ENCODE measurements at places on chromosomes 13 and 19. TPM values are rescaled to one million over a fixed set of nuclear protein-coding genes. Genes with fewer than 3 reads are reported as not detected.

- H3K27me3 ChIP-seq, result no peaks in the 10 kb centered on the region
- DNase-seq, result peak; percentile 66
- H3K27ac ChIP-seq, result no peak overlapping the region
- peaks cover 50% of the 10 kb centered on the region for H3K36me3 ChIP-seq
Observed at GRCh38 chr19:19327672-19328071, 7.0 kb downstream of the MAU2 start.

DNA sequence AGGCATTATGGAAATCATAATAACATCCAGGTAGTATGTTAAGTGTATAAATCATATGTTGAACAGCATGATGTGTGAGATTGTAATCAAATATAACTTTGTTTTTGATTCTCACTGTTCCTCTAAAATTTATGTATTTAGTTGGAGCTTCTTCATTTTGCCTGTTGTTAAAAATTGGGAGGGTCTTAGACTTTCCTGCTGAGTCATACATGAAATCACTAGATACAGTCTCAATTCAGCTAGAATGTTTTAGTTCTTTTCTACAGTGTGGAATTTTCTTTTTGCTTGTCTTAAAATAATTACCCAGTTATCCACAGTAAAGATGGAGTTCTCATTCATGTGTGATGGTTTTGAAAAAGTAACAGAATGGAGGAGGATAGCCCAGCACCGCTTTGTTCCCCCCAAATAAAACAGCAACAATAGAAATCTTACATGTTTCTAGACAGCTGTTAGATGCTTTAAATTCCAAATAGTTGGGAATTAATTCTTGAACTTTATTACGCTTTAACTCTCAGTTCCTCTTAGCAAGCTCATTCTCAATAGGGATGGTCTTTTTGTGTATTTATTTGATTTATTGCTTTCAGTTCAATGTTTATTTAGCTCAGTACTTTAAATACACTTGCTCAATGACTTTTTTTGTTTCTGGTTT, 109.5 kb downstream of the PDS5B start:
- H3K36me3 ChIP-seq, result no peaks in the 10 kb centered on the region
- no peak for DNase-seq

GRCh38 chr13:48562296-48563066, 29.6 kb upstream of the RCBTB2 start:
- H3K27ac ChIP-seq, result no peak overlapping the region
- H3K4me1 ChIP-seq, result peaks cover 12% of the 10 kb centered on the region
- no peaks in the 10 kb centered on the region for H3K27me3 ChIP-seq
- no peak for DNase-seq
- no peak overlapping the region for H3K4me3 ChIP-seq

DNA sequence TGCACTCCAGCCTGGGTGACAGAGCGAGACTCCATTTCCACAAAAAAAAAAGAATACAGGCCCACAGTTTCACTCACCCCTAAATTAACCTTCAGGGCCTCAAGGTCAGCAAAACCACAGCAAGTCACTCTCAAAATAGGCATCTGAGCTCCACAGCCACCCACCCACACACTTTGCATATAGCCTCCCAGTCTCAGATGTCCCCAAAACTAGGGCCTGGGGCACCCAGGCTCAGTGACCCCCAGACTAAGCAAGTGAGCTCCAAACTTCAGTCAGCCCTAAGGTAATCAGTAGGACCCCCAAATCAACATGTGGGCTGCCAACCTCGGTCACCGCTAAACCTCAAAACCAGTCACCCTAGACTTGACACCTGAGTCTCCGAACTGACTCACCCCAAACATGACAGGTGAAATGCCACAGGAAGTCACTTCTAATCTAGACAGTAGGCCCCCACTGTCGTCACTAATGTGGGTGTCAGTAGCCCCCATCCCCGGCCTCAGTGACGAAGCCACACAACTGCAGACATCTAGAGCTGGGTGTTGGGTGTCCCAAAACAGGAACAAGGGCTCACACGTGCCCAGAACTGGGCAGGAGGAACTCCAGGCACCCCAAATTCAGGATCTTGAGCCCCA, 13.9 kb downstream of the RABAC1 start:
- H3K27ac ChIP-seq, result no peak overlapping the region
- DNase-seq, result no peak
- H3K4me1 ChIP-seq, result no peaks in the 10 kb centered on the region
- no peaks in the 10 kb centered on the region for H3K27me3 ChIP-seq

- no peak overlapping the region for H3K4me3 ChIP-seq
- no peaks in the 10 kb centered on the region for H3K4me1 ChIP-seq
- no peaks in the 10 kb centered on the region for H3K27me3 ChIP-seq
- no peaks in the 10 kb centered on the region for H3K36me3 ChIP-seq
Observed at GRCh38 chr19:29171525-29171924, 41.4 kb downstream of the UQCRFS1 start.

DNA sequence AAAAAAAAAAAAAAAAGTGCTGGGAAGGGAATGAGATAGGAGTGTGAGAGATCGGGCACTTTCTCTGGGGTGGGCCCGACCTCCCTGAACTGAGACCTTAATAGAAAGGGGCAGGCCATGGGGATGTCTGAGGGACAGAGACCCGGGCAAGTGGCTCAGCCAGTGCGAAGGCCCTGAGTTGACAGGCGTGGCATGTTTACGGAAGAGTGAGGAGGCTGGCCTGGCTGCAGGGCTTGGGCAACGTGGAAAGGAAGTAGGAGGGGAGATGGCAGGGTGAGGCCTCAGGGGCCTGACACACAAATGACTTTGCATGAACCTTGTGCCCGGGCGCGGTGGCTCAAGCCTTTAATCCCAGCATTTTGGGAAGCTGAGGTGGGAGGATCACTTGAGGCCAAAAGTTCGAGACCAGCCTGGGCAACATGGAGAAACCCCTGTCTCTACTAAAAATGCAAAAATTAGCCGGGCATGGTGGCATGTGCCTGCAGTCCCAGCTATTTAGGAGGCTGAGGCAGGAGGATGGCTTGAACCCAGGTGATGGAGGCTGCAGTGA, 13.9 kb downstream of the FCHO1 start:
- H3K27me3 ChIP-seq, result no peaks in the 10 kb centered on the region
- H3K36me3 ChIP-seq, result no peaks in the 10 kb centered on the region
- peaks cover 6% of the 10 kb centered on the region for H3K4me1 ChIP-seq
- no peak overlapping the region for H3K4me3 ChIP-seq
- H3K27ac ChIP-seq, result no peak overlapping the region

DNA sequence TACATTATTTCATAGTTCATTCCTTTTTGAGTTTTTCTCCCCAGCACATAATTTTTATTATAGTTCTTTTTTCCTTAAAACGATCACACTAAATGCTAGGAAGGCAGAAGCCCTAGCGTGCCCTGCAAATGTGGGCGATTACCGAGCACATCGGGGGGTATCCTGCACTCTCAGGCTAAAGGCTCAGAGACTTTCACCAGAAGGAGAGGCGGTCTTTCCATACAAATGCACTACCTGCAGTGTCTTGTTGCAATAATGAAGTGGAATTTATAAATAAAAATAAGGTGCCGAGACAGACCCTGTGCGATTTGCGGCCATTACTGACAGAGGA, 29.3 kb upstream of the SPACA7 start:
- H3K27me3 ChIP-seq, result no peaks in the 10 kb centered on the region
- H3K27ac ChIP-seq, result no peak overlapping the region
- no peaks in the 10 kb centered on the region for H3K36me3 ChIP-seq
- H3K4me3 ChIP-seq, result no peak overlapping the region

DNA sequence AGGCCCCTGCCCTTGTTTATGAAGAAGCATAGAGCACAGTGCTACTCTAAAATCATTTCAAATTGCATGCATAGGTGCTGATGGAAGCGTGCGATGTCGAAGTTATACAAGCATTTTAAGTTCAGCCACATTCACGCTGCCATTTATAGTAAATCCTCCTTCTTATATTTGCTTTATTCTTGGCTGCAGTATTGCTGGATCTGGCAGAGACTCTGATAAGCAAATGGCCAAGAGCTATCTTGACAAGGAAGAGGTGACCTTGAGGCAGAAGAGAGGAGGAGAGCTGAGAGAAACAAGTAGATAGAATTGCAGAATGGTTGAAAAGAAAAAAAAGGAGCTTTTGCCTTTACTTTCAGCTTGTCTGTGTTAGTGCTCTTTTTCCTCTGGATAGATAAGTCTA, 18.9 kb upstream of the MYO16 start:
- no peak overlapping the region for H3K27ac ChIP-seq
- H3K4me3 ChIP-seq, result no peak overlapping the region
- DNase-seq, result no peak
- no peaks in the 10 kb centered on the region for H3K27me3 ChIP-seq
- no peaks in the 10 kb centered on the region for H3K4me1 ChIP-seq

GRCh38 chr13:113064534-113065405, 40.8 kb upstream of the F7 start:
- H3K27ac ChIP-seq, result no peak overlapping the region
- peaks cover 9% of the 10 kb centered on the region for H3K4me1 ChIP-seq
- no peak overlapping the region for H3K4me3 ChIP-seq
- peaks cover 13% of the 10 kb centered on the region for H3K27me3 ChIP-seq
- H3K36me3 ChIP-seq, result no peaks in the 10 kb centered on the region
- DNase-seq, result peak; percentile 99

DNA sequence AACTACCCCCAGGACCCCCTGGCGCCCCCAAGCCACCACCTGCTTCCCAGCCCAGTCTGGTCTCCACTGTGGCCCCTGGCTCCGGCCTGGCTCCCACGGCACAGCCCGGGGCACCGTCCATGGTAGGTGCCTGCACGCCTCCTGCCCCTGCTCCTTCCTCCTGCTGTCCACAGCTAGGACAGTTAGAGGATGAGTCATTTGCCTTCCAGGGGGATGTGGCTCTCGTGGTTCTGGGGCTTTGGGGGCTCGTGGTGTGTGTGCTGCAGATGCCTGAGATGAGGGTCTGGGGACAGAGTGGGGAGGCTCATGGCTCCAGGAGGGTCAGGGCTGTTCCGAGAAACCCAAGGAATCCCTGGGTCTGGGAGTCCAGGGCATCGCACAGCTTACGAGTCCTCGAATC, 12.7 kb downstream of the MED25 start:
- DNase-seq, result peak; percentile 69
- no peaks in the 10 kb centered on the region for H3K27me3 ChIP-seq
- no peak overlapping the region for H3K27ac ChIP-seq
- no peak overlapping the region for H3K4me3 ChIP-seq
- H3K36me3 ChIP-seq, result peaks cover 23% of the 10 kb centered on the region

GRCh38 chr13:111845621-111846351, 221.2 kb upstream of the SOX1 start:
- no peaks in the 10 kb centered on the region for H3K27me3 ChIP-seq
- no peak overlapping the region for H3K27ac ChIP-seq
- DNase-seq, result no peak
- H3K36me3 ChIP-seq, result no peaks in the 10 kb centered on the region
- no peak overlapping the region for H3K4me3 ChIP-seq

DNA sequence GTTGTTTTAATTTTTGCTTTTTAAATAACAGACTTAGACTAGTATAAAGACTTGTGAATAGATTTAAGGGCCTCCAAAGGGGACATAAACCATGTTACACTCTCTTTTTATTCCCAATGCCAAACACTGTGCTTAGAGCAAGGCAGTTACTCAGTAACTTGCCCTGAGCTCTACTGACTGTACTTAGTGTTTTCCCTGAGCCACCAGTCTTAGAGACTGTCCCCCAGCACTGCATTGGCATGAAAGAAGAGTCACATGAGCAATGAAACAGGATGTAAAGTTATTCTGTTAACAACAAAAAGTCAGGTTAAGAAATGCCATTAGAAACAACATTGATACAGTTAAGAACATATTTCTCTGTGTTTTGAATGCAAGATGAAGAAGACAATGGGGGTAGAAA, 187.9 kb downstream of the TBC1D4 start:
- H3K27ac ChIP-seq, result no peak overlapping the region
- H3K27me3 ChIP-seq, result no peaks in the 10 kb centered on the region
- peaks cover 6% of the 10 kb centered on the region for H3K36me3 ChIP-seq

DNA sequence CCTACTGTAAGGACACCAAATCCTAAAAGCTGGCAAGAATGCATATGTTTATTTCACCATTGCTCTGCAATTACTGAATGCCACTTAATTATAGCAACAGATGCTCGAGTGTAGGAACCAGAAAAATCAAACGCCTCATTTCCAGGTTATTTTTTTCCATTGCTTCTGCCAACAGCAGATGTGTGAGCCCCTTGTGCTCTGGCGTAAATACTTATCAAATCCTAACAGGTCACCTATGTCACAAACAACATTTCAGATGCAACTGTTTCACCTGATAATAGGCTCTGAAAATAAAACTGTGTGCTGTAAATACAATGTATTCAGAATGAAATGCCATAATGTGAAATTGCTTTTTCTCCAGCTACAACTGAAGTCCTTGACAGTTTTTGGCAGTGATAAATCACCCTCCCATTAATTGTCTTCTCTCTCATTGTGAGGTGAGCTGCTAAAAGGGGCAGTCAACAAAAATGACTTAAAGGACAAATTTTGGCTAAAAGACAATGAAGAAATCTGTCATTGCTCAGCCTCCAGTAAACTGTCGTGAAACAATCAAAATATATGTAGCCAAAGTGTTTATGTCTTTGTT, 344.0 kb downstream of the DACH1 start:
- no peaks in the 10 kb centered on the region for H3K4me1 ChIP-seq
- no peak overlapping the region for H3K27ac ChIP-seq
- no peak for DNase-seq
- no peak overlapping the region for H3K4me3 ChIP-seq
- no peaks in the 10 kb centered on the region for H3K27me3 ChIP-seq

DNA sequence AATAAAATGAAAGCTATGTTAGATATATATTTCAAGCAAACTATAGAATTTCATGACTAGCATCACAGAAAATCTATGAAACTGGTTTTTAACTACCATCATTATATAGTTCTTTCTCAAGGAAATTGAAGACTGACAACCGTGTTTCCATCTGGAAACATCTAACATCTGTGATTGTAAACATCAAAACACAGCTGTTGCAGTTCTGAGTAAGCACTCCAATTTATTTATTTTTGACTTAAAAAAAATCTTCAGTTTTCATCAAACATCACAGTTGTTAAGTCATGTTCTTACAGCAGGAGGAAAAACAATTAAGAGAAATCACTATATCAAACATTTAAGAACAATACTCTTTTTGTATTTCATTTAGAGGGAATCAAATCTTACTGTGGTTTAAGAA, 1653.0 kb upstream of the MIR17HG start:
- H3K4me1 ChIP-seq, result no peaks in the 10 kb centered on the region
- H3K4me3 ChIP-seq, result no peak overlapping the region
- no peak overlapping the region for H3K27ac ChIP-seq
- no peaks in the 10 kb centered on the region for H3K27me3 ChIP-seq

DNA sequence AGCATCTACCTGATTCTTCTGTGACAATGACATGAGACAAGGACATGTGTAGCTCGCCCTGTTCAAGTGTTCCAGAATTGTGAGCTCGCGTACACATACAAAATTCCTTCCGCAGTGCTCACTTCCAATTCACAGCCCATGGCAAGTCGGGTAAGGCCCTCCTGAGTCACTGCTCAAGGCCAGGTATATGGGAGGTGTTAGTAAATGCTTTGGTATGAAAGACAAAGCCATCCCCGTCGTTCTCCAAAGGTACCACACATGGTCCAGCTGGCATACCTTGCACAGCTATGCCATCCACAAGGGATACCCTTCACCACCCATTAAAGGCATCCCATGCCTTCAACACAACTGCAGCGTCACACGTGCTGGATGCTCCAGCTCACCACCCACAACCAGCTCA, 4.4 kb upstream of the ELL start:
- no peak overlapping the region for H3K4me3 ChIP-seq
- H3K36me3 ChIP-seq, result peaks cover 2% of the 10 kb centered on the region
- DNase-seq, result peak; percentile 78
- no peaks in the 10 kb centered on the region for H3K27me3 ChIP-seq
- H3K4me1 ChIP-seq, result no peaks in the 10 kb centered on the region

CYP4F8 gene
- not detected for total RNA-seq

PEG3 gene
- 1.2 TPM for total RNA-seq

CYP4F3 gene
- not detected for total RNA-seq

FAM83E gene
- total RNA-seq, result 0.29 TPM

FPR1 gene
- total RNA-seq, result 4.4 TPM

FZR1 gene
- total RNA-seq, result 39.5 TPM

TRIM13 gene
- 21.7 TPM for total RNA-seq

WDR87 gene
- total RNA-seq, result not detected

CLEC4G gene
- not detected for total RNA-seq

C2CD4C gene
- not detected for total RNA-seq
